ENCODE measurements at places on chromosomes 5 and 9. TPM values are rescaled to one million over a fixed set of nuclear protein-coding genes. Genes with fewer than 3 reads are reported as not detected.

The IL13 gene
- total RNA-seq, result not detected

The SLC34A1 gene
- not detected for total RNA-seq

The GKAP1 gene
- 1.2 TPM for total RNA-seq

The ANKRD31 gene
- 0.07 TPM for total RNA-seq

The BSPRY gene
- total RNA-seq, result not detected

The CCDC192 gene
- not detected for total RNA-seq

DNA sequence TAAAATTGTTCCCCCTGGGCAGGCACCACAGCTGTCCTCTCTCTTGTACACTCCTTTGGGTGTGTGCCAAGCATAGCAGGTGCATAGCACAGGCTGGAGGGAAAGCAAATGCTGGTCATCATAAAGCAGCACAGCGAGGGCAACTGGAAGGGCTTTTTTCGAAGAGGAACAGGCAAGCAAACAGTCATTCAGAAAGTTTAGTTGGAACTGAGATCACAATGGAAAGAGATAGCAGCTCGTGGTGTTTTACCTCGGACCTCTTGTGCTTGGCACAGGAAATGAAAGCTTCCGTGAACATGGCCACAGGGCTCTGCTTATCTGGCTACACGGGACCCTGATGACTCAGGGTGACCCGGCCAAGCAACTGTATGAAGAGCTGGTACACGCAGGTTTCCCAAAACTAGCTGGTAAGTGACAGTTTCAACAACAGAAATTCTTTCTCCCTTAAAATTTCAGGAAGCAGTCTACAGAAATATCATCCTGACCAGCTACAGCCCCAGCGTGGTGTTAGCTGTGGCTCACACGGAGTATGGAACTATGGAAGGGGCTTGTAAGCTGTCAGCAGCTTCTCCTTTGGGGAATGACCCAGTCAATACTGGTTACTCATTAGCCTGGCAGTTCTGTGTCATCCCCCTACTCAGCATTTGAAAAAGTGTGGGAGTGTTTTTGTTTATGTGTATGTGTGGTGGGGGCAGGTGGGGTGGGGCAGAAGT lies 48.1 kb downstream of the POC5 start:
- H3K27me3 ChIP-seq, result no peaks in the 10 kb centered on the region
- peak overlapping the region; percentile 9 for H3K4me3 ChIP-seq
- no peak overlapping the region for H3K27ac ChIP-seq
- peaks cover 6% of the 10 kb centered on the region for H3K4me1 ChIP-seq

GRCh38 chr9:70902692-70903131 lies 218.7 kb downstream of the TRPM3 start:
- no peaks in the 10 kb centered on the region for H3K36me3 ChIP-seq
- H3K27ac ChIP-seq, result peak overlapping the region; percentile 89
- no peaks in the 10 kb centered on the region for H3K27me3 ChIP-seq
- H3K4me3 ChIP-seq, result peak overlapping the region; percentile 44
- peak; percentile 100 for DNase-seq
- H3K4me1 ChIP-seq, result peaks cover 14% of the 10 kb centered on the region

- no peak overlapping the region for H3K27ac ChIP-seq
- no peaks in the 10 kb centered on the region for H3K4me1 ChIP-seq
- no peaks in the 10 kb centered on the region for H3K36me3 ChIP-seq
- H3K27me3 ChIP-seq, result no peaks in the 10 kb centered on the region
- H3K4me3 ChIP-seq, result no peak overlapping the region
Observed at GRCh38 chr5:158590746-158591300, 508.9 kb downstream of the EBF1 start.

- no peak overlapping the region for H3K27ac ChIP-seq
- DNase-seq, result no peak
- H3K4me3 ChIP-seq, result no peak overlapping the region
- no peaks in the 10 kb centered on the region for H3K4me1 ChIP-seq
- no peaks in the 10 kb centered on the region for H3K36me3 ChIP-seq
- H3K27me3 ChIP-seq, result no peaks in the 10 kb centered on the region
Observed at GRCh38 chr5:19917588-19918122, 70.3 kb downstream of the CDH18 start.

DNA sequence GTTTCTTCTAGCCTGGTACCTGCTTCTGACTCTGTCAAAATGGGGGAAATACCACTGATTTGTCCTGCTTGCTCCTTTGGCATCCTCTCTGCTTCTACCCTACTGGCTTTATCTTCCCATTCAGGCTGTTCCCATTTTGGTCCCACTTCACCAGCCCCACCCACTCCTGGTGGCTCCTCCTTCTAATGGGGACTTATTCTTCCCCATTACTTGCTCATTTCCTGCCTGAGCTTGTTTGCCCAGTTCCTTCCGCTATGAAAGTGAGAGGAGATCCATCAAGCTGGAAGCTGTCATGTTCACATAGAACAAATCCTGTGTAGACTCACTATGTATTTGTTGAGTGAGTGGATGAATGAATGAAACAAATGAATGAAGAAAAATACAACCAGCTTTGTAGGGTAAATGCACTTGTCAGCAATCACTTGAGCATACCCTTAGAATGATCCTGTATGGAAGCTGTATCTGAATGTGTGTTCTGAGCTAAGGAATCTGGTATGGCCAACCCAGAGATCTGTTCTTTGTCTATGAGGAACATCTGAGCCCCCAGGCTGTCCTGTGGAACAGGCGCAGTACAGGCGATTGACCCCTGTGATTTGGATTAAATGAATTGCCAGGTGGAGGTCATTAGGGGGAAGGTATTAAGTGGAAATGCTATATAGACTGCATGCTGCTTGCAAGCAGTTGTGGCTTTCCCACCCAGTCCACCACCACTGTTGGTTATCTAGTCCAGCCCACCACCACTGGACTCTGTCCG lies 89.5 kb downstream of the APBA1 start:
- H3K27ac ChIP-seq, result no peak overlapping the region
- DNase-seq, result no peak
- no peaks in the 10 kb centered on the region for H3K36me3 ChIP-seq
- H3K4me3 ChIP-seq, result no peak overlapping the region
- no peaks in the 10 kb centered on the region for H3K27me3 ChIP-seq
- H3K4me1 ChIP-seq, result peaks cover 12% of the 10 kb centered on the region

- no peak overlapping the region for H3K27ac ChIP-seq
- no peaks in the 10 kb centered on the region for H3K27me3 ChIP-seq
- no peak for DNase-seq
- no peaks in the 10 kb centered on the region for H3K4me1 ChIP-seq
- H3K4me3 ChIP-seq, result no peak overlapping the region
Observed at GRCh38 chr9:88026118-88026479, 51.8 kb upstream of the CDK20 start.

DNA sequence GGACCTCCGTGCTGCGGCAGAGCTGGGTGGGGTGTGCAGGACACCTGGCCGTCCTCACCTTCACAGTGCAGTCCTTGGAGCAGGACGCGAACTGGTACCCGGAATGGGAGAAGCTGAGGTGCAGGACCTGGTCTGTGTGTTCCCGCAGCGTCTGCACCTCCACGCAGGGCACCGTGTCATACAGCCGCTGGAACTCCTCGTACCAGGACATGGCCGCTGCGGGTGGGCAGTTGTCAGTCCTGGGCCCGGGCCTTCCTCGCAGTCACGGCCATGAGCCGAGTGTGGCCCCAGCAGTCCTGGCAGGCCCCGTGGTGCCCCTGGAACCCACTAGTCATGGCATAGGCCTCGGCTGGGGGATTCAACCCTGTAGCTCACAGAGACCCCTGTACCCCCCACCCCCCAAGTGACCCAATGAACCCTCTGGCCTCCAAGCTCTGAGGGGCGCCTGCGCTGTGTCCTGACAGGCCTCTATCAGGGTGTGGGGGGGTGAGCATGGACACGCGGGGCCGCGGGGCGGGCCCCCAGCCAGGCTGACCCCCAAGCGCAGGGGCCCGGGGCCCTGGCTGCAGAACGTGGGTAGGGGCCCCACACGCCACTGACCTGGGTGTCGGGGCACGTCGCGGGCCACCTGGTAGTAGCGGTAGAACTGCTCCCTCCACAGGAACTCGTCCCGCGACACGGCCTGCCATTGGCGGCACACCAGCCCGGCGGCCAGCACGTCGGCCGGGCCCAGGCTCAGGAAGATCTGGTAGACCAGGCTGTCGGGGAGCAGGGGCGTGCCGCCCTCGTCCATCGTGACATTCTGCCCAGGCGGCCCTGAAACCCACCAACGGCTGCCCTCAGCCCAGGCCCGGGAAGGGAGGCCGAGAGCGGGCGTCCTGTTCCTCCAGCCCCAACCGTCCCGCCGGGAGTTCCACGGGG lies 987 bp downstream of the FBXW5 start:
- no peaks in the 10 kb centered on the region for H3K27me3 ChIP-seq
- DNase-seq, result no peak
- peaks cover 9% of the 10 kb centered on the region for H3K4me1 ChIP-seq
- H3K4me3 ChIP-seq, result peak overlapping the region; percentile 80

DNA sequence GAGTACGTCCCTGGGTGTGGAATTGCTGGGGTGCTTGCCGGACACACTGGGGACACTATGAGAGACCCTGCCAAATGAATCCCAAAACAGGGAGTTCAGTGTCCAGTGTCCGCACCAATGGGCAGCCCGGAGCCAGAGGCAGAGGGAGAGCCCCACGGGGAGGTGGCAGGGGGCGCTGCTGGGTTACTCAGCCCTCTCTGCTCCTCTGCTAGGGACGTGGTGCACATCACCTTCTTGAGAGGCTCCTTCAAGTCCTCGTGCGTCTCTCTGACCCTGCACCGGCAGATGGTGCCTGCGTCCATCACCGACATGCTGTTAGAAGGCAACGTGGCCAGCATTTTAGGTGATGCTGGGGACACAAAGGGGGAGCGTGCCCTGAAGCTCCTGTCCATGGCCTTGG lies 20.8 kb downstream of the STKLD1 start:
- H3K27me3 ChIP-seq, result peaks cover 2% of the 10 kb centered on the region
- no peak overlapping the region for H3K4me3 ChIP-seq
- H3K36me3 ChIP-seq, result no peaks in the 10 kb centered on the region

- no peak overlapping the region for H3K27ac ChIP-seq
- peak; percentile 36 for DNase-seq
- H3K4me1 ChIP-seq, result peaks cover 5% of the 10 kb centered on the region
Observed at GRCh38 chr5:54832858-54833257, 152.5 kb downstream of the ESM1 start.

DNA sequence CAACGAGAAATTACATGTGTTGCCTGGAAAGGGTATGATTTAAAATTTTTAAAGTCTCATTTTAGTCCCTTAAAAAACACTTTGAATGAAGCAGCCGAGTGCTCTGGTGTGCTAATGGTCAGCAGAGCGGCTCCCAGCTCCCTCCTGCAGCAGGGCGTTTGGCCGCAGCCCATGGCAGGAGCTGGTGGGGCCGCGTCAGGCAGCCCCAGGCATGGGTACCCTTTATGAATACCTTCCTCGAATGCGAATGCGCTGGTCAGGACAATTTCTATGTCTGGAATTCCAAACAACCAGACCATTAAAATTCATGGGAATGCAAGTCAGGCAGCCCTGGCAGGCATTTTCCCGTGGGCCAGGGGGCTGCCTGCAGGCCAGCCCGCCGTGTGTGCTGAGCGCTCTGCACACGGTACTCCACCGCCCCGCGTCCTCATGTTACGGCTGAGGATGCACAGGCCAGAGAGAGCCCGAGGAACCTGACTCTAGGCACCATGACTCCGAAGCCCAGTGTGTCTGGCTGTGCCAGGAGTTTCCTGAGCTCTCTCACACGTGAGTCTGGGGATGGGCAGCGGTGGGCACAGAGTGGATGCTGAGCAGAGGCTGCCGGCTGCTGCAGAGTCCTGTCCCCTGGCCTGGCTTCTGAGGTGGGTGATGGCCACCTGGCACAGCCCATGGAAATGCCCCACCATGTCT lies 123.7 kb downstream of the WNK2 start:
- H3K27me3 ChIP-seq, result peaks cover 8% of the 10 kb centered on the region
- DNase-seq, result no peak
- H3K4me3 ChIP-seq, result no peak overlapping the region
- no peaks in the 10 kb centered on the region for H3K36me3 ChIP-seq
- H3K27ac ChIP-seq, result no peak overlapping the region

- no peaks in the 10 kb centered on the region for H3K27me3 ChIP-seq
- H3K4me3 ChIP-seq, result no peak overlapping the region
- H3K36me3 ChIP-seq, result peaks cover 55% of the 10 kb centered on the region
- no peaks in the 10 kb centered on the region for H3K4me1 ChIP-seq
Observed at GRCh38 chr5:148437249-148437648, 53.5 kb downstream of the FBXO38 start.

- H3K4me3 ChIP-seq, result no peak overlapping the region
- no peaks in the 10 kb centered on the region for H3K36me3 ChIP-seq
Observed at GRCh38 chr5:157050050-157050449, 8.9 kb downstream of the HAVCR1 start.

DNA sequence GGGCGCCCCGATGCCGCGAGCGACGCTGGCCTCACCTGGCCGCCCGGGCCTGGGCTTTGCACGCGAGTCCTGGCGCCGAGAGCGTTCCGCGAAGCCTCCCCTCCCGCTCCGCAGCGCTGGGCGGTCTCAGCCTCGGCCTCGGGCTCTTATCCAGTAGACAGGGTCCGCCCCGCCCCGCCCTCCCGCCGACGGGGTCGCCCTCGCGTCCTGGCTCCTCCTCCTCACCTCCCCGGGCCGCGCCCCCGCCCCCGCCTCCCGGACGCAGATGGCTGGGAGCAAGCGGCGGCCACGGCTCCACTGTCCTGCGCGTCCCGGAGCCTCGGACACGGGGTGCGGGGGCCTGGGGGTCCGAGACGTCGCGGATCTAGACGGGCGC lies at the start of gene SLC6A3:
SLC6A3 (minus strand) TSS at position 128 of the 376 bp plus-strand sequence. CDS start 2,243 bp downstream, outside the sequence.
- no peaks in the 10 kb centered on the region for H3K36me3 ChIP-seq
- no peak within 1 kb of the TSS for H3K4me3 ChIP-seq
- no peak within 1 kb of the TSS for H3K27ac ChIP-seq
- peaks cover 50% of the 10 kb centered on the region for H3K27me3 ChIP-seq
- DNase-seq, result no peak

DNA sequence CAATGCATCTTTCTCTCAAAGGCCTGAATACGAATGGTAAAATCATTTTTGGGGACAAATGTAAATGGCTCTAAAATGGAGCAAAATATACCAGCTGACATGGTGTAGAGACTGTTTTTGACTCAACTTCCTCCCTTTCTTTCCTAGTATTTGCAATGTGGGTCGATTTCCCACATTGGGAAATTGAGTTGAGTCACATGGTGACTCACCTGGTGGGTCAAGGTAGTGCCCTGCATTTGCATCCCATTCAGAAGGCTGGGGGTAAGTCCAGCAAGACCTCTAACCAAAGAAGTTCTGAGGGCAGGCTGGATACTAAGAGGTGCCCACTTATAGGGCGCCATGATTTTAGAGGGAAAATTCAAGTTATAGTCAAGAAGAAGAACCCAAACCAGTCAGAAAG lies 179.6 kb upstream of the MPDZ start:
- no peaks in the 10 kb centered on the region for H3K4me1 ChIP-seq
- H3K4me3 ChIP-seq, result no peak overlapping the region
- DNase-seq, result no peak

GRCh38 chr5:143511736-143512135 lies 108.2 kb upstream of the NR3C1 start:
- H3K4me1 ChIP-seq, result peaks cover 5% of the 10 kb centered on the region
- H3K27ac ChIP-seq, result no peak overlapping the region
- H3K36me3 ChIP-seq, result no peaks in the 10 kb centered on the region
- no peak overlapping the region for H3K4me3 ChIP-seq

- H3K4me3 ChIP-seq, result no peak overlapping the region
- H3K27ac ChIP-seq, result no peak overlapping the region
- H3K36me3 ChIP-seq, result no peaks in the 10 kb centered on the region
- DNase-seq, result no peak
- H3K27me3 ChIP-seq, result no peaks in the 10 kb centered on the region
- peaks cover 5% of the 10 kb centered on the region for H3K4me1 ChIP-seq
Observed at GRCh38 chr9:136499071-136499934, 16.5 kb upstream of the SEC16A start.
